Mesenteric fat pad (tissue), 1 donor: ENCODE measurements at places on chromosomes 3 and 15. TPM values are rescaled to one million over a fixed set of nuclear protein-coding genes. Genes with fewer than 3 reads are reported as not detected.

The TM4SF18 gene
- total RNA-seq, result 12.3 TPM

The ACVR2B gene
- 2.7 TPM for total RNA-seq

The RBSN gene
- total RNA-seq, result 26.0 TPM

The FETUB gene
- not detected for total RNA-seq

The THBS1 gene
- total RNA-seq, result 4,139 TPM

The SETD2 gene
- 46.6 TPM for total RNA-seq

The BFSP2 gene
- total RNA-seq, result not detected
